ENCODE measurements at places on chromosomes 6 and 20.

DNA sequence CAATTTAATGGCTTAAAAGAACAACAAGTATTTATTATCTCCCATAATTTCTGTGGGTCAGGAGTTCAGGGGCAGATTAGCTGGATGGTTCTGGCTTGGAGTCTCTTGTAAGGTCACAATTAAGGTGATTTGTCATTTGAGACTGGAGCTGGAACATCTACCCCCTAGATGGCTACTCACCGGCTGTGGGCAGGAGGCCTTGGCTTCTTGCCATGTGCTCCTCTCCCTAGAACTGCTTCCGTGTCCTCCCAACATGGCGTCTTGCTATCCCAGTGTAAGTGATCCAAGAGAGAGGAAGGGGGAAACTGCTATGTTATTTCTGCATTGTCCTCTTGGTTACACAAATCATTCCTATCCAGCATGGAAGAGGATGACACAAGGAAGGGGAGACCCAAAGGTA, 210.2 kb upstream of the ECI2 start:
- DNase-seq = no peak

DNA sequence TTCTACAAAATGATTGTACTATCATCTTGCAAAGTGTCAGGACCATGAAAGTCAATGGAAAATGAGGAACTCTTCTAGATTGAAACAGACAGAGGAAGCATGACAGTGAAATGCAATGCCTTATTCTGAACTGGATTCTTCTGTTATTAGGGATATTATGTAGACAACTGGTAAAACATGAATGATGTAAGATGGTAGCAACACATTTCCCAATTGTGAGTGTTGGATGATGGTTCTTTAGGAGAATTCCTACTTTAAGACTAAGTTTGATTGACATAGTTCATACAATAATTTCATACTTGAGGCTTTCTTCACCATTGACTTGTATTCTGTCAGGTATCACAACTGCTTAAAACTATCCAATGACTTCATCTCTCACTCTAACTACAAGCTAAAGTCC, 4.5 kb downstream of the UBE3D start:
- DNase-seq = no peak

GRCh38 chr6:137911675-137912191, 44.7 kb downstream of the TNFAIP3 start:
- DNase-seq = no peak

DNA sequence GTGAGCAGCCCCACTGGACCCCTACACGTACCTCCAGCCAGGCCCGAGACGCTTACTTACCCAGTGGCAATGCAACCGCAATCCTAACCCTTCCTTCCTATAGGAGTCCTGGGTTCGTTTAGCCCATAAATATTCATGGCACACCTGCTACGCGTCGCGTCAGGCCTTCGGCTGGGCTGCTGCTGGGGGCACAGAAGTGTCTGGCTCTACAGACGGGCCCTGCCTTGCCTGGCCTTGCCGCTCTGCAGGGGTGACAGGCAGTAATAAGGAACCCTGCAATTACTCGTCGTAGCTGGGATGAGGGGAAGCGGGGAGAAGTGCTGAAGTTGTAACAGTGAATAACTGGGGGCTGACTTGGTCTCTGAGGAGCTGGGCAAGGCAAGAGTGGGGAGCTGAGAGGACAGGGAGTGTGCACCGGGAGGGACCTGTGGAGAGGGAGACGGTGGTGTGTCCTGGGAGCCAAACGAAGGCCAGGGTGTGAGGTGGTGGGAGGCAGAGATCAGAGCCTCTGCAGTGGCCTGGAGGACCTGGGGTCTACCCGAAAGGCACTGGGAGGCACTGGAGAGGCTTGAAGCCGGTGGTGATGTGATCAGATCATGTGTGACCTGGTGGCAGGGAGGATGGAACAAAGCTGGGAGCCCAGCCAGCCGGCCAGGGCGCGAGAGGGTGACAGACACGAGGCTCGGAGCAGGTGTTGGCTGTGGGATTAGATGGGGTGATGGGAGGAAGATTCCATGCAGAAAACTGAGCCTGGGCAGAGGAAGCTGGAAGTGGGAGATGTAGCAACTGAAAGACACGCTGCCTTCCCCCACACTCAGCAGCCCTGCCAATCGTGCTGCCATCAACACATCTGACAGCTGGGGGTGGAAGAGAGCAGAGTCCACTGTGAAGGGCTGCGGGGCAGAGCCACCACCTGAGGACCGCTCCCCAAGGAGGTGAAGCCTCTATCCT, 36.4 kb downstream of the PSMG4 start:
- no peak for DNase-seq

- no peak for DNase-seq
Measured at GRCh38 chr20:32140603-32141002, 31.1 kb downstream of the TM9SF4 start.

GRCh38 chr6:127813699-127814027, 87.2 kb downstream of the THEMIS start:
- DNase-seq = no peak

- no peak for DNase-seq
Measured at GRCh38 chr6:124669713-124670480, 292.3 kb upstream of the RNF217 start.

DNA sequence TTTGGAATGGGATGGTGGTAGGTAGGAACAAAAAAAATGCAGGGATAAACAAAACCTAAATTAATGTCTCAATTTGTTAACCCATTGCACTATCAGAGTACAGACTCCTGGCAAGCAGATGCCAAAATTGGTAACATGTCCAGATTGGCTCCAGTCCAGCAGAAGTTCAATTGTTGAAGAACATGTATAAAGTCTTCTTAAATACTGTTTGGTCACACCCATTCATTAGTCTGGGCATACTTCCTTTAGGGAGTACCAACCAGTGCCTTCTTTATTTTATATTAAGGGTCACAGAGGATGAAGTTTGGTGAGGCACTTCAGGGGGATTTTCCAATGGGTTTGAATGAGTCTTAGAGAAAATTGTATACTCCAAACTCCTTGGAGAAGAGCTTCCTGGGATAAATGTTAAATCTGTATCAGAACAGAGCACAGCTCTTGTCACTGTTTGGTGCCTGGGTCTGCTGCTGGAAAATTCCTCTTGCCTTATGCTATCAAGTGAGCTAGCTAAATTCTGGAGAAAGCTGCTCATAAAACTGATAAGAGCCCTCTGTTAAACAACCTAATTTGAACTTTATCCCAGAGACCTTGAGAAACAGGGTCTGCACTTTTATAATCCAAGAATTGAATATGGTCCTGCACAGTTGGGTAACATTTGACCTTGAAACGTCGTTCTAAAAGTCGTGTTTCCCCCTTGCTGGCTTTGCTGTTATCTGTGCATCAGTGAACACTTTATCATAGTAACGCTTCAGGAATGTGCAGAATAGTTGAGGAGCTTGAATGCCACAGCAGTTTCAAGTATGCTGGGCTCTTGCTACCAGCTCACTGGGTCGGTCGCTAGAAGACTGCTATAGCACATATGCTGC, 334.1 kb upstream of the CITED2 start:
- no peak for DNase-seq

DNA sequence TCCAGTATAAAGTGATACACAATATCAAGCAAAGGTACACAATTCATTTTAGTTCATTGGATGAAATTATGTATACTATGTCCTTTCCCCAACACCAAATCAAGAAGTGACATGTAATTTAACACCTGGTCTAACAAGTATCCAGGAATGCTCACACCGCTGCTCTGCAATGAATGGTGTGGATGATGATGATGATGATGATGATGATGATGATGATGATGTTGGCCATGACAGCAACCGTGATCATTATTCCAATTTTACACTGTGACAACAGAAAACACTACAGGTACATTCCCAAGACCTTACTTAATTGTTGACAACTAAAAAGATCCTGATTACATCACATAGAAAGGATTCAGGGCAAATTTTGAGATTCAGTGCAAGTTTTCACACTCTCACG, 622.0 kb downstream of the PHF3 start:
- no peak for DNase-seq

DNA sequence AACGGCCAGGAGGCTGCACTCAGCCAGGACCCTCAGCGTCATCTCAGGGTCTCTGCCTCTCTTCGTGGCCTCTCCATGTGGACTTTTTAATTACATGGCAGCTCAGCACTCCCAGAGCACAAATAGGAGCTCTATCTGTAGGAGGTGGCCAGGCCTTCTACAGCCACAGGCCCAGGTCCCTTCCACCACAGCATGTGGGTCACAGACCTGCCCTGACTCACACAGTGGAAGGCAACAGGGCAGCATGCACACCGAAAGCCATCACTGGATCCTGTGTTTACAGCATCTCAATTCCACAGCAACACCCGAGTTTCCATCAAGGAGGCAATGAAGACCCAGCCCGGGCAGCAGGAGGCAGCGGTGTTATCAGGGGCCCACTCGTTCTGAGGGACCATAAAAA, 65.8 kb upstream of the CD93 start:
- no peak for DNase-seq

GRCh38 chr20:38969708-38970107, 7.6 kb downstream of the DHX35 start:
- no peak for DNase-seq

DNA sequence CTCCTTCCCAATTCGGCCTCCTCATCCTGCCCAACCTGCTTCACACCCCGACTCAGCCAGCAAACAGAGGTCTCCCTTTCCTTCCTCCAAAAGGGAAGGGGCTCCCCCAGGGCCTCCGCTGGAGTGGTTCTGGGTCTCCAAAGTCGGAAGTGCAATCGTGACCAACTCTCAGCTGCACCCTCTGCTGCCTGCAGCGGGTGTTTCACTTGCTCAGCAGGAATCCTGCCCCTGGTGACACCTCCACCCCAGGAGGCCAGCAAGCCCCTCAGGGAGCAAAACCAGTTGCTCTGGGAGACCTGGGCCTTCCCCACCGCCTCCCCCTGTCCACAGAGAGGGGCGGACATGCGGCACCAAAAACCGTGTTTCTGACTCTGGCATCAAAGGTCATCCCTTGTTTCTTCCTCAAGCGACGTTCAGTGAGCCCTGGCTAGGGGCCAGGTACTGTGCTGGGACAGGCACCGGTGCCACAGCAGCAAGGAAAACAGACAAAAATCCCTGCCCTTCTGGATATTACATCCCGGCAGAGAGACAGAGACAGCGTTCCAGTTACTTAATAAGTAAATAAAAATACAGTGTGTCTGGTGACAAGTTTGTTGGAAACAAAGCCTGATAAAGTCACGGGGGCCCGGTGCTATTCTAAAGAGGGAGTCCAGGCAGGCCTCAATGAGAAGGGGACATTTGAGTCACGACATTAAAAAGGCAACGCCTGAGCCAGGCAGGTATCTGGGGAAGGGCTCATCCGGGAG, 219.0 kb downstream of the BMP7 start:
- DNase-seq = no peak

DNA sequence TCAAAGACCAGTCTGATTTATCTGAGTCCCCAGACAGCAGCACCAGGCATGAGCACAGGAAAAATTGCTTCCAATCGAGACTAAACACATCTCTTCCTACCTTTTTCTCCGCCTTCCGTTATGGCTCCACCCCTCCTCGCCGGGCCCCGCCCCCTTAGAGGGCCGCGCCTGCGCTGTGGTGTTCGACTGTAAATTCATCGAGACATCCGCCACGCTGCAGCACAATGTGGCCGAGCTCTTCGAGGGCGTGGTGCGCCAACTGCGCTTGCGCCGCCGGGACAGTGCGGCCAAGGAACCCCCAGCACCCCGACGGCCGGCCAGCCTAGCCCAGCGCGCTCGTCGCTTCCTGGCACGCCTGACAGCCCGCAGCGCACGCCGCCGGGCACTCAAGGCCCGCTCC, 8.9 kb downstream of the REM1 start:
- no peak for DNase-seq

DNA sequence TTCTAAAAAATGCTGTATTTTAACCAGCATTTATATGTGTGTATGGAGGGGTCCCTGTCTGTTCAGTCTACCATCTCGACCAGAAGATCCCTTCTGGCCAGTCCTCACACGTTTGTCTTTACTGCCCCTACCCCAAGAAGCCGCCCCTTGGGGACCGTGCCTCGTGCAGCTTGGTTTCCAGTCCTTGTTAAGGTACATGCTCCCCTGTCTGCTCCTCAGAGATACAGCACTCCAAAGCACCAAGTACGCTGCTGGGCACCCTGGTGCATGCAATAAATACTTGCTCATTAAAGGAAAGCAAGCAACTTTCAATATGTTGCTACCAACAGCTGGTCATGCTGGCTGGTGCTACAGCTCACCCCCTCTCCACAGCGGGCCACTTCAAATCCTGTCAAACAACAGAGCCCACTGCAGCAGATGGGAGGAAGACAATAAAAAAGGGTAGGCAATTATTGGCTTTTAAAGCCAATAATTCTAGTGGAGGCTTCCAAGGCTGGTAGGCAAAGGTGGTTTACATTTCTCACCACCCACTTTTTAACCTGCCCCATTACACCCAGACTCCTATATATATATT, 61.6 kb downstream of the PSMG4 start:
- DNase-seq = no peak

GRCh38 chr6:47483516-47483852, 5.9 kb downstream of the CD2AP start:
- DNase-seq = no peak

DNA sequence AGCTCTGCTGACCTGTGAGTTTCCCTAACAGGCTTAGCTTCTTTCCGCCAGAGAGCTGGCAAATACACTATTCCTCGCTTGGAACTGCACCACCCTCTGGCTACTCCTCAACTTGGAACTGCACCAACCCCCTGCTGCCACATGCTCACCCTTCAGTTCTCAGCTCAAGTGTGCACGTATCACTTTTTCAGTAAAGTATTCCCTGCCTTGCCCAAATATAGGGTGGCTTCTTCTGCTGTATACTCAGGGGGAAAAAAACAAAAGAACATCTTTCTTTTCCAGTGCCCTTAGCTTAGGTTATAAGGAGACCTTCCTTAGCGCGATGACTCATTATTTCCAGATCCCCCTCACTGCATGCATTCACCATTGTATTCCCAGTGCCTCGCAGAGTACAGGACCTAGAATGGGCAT, 21.2 kb downstream of the GNAS-AS1 start:
- no peak for DNase-seq

DNA sequence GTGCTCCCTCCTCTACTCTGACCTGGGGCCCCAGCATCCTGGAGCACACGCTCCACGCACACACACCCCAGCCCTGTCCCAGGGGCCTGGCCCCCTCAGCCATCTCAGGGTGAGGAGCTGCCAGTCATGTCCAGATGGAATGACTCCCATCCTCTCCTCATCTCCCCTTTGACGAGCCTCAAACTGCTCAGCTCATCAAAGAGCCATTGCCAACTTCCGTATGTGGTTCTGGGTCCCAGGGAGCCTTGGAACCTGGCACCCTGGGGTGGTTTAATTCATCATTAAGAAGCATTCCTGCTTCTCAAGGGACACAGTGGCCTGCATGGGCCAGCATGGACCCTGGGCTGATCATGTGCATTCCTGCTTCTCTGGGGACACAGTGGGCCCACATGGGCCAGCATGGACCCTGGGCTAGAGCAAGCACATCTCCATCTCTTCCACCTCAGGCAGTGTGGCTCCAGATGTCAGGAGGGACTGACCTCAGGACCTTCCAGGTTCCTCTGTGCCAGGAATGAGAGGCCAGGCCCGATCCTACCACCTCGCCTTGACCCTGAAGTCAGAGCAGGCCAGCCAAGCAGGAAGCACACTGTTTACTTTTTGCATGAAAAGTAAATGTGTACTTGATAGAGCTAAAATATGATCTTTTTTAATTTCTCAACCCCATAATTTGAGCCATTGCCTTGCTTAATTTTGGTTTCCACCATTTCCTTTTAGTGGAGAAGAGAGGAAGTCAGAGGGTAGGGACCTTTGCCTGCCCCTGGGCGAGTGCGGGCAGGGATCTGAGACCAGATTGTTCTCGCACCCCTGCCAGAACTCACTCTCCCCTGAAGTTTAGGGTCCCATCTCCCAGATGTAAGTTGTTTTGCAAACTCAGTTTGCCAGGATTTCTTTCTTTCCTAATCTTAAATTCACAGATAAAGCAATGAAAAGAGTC, 26.1 kb downstream of the SPATA2 start:
- no peak for DNase-seq

- no peak for DNase-seq
Measured at GRCh38 chr6:33696548-33697518, 14.7 kb downstream of the UQCC2 start.

All from activated CD8-positive, alpha-beta memory T cell treated with anti-CD3 and anti-CD28 coated beads for 48 hours (primary cell).